ENCODE measurements at places on chromosomes 5 and 9.

- peaks cover 55% of the 10 kb centered on the region for H3K4me1 ChIP-seq
- no peak overlapping the region for H3K4me3 ChIP-seq
- no peaks in the 10 kb centered on the region for H3K36me3 ChIP-seq
- H3K27me3 ChIP-seq = no peaks in the 10 kb centered on the region
Observed at GRCh38 chr5:139141446-139142204, 56.5 kb downstream of the SIL1 start.

- no peak overlapping the region for H3K27ac ChIP-seq
- H3K4me1 ChIP-seq = no peaks in the 10 kb centered on the region
- no peaks in the 10 kb centered on the region for H3K36me3 ChIP-seq
- DNase-seq = no peak
- H3K4me3 ChIP-seq = no peak overlapping the region
Observed at GRCh38 chr5:105304859-105305258, 1742.3 kb upstream of the NUDT12 start.

DNA sequence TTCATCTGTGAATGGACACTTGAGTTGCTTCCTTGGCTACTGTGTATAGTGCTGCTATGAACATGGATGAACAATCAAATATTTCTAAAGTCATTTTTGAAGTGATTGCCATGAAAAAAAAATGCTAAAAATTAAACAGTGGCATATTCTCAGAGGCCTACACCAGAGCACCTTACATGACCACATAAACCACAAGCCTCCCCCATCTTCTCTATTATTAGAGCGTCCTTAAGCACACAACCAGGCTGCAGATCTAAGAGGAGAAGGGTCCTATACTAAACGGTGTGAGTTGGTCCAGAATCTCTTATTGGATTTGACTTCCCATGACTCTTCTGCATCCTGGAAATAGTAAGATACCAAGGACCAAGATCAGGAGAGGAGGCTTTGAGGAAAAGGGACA, 34.3 kb downstream of the PCA3 start:
- no peak overlapping the region for H3K27ac ChIP-seq
- H3K36me3 ChIP-seq = no peaks in the 10 kb centered on the region
- no peaks in the 10 kb centered on the region for H3K27me3 ChIP-seq
- DNase-seq = no peak

GRCh38 chr5:107499237-107499636, 171.5 kb downstream of the EFNA5 start:
- no peak overlapping the region for H3K4me3 ChIP-seq
- H3K27ac ChIP-seq = no peak overlapping the region
- H3K27me3 ChIP-seq = no peaks in the 10 kb centered on the region
- no peaks in the 10 kb centered on the region for H3K4me1 ChIP-seq
- H3K36me3 ChIP-seq = no peaks in the 10 kb centered on the region
- DNase-seq = no peak

DNA sequence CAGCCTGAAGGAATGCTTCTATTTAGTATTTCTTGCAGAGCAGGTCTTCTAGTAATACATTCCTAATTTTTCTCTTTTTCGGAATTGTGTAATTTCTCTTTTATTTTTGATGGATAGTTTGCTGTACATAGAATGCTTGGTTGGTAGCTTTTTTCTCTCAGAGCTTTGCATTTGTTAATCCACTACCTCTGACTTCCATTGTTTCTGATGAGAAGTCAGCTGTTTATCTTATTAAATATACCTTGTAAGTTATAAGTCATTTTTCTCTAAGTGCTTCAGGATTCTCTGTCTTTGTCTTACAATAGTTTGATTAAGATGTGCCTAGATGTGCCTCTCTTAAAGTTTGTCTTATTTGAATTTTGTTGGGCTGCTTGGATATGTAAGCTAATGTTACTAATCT, 101.9 kb downstream of the HTR1A start:
- no peak overlapping the region for H3K27ac ChIP-seq
- H3K4me1 ChIP-seq = no peaks in the 10 kb centered on the region
- H3K4me3 ChIP-seq = no peak overlapping the region
- H3K27me3 ChIP-seq = no peaks in the 10 kb centered on the region

GRCh38 chr5:61449804-61450492, 117.9 kb downstream of the ZSWIM6 start:
- no peaks in the 10 kb centered on the region for H3K27me3 ChIP-seq
- H3K4me1 ChIP-seq = peaks cover 39% of the 10 kb centered on the region
- H3K36me3 ChIP-seq = no peaks in the 10 kb centered on the region
- no peak for DNase-seq
- peak overlapping the region; percentile 78 for H3K27ac ChIP-seq

GRCh38 chr9:126611592-126612325, 2.0 kb upstream of the LMX1B start:
- H3K27me3 ChIP-seq = peaks cover 85% of the 10 kb centered on the region
- no peak overlapping the region for H3K27ac ChIP-seq
- peaks cover 54% of the 10 kb centered on the region for H3K4me1 ChIP-seq
- no peak for DNase-seq
- peak overlapping the region; percentile 51 for H3K4me3 ChIP-seq

DNA sequence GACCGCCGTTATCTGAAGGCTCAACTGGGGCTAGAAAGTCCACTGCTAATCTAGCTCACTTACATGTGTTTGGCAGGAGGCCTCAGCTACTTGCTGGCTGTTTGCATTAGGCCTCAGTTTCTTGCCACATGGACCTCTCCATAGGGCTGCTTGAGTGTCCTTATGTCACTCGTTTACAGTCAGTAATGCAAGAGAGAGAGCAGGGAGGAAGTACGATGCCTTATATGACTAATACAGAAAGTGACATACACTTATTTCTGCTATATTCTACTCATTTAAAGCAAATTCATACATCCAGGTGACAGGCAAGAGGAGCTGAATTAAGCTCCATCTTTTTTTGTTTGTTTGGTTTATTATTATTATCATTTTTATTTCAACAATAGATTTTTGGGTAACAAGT, 179.6 kb downstream of the LURAP1L start:
- no peak overlapping the region for H3K27ac ChIP-seq
- H3K36me3 ChIP-seq = no peaks in the 10 kb centered on the region
- no peaks in the 10 kb centered on the region for H3K4me1 ChIP-seq

GRCh38 chr9:126700296-126700695, 86.6 kb downstream of the LMX1B start:
- H3K4me3 ChIP-seq = no peak overlapping the region
- no peak for DNase-seq
- no peaks in the 10 kb centered on the region for H3K36me3 ChIP-seq
- H3K4me1 ChIP-seq = peaks cover 13% of the 10 kb centered on the region

DNA sequence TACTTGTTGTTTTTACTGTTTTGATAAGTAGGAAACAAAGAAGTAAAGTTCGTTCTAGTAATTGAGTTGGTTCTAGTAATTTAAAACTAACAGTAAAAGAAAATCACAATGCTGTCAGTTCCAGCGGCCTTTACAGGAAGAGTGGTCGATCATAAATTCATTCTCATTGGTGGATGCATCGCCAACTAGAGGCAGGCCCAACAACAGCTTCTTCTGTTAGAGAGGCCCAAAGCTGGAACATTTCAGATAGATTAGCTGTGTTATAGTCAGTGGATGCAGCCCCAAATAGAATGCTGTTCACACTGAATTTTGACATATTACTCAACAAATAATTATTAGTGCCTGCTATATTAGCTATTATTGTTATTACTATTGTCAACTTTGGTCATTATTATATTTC, 80.8 kb downstream of the ARRDC3 start:
- H3K27me3 ChIP-seq = no peaks in the 10 kb centered on the region
- H3K27ac ChIP-seq = peak overlapping the region; percentile 11
- no peak overlapping the region for H3K4me3 ChIP-seq
- DNase-seq = no peak

DNA sequence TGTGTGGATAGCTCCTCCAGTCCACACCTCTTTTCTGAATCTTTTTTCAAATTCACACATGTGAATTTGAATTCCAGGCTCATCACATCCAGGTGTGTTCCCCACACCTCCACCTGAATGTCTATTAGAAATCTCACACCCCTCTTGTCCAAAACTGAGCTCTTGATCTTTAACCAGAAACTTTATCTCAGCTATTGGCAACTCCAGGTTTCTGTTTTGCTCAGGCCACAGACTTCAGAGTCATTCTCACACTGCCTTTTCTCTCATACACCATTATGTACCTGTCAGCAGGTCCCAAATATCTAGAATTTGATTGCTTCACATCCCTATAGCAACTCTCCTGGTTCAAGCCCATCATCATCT, 11.6 kb downstream of the NIPSNAP3B start:
- H3K4me3 ChIP-seq = no peak overlapping the region
- H3K4me1 ChIP-seq = no peaks in the 10 kb centered on the region
- H3K36me3 ChIP-seq = peaks cover 5% of the 10 kb centered on the region
- H3K27me3 ChIP-seq = no peaks in the 10 kb centered on the region
- no peak overlapping the region for H3K27ac ChIP-seq

DNA sequence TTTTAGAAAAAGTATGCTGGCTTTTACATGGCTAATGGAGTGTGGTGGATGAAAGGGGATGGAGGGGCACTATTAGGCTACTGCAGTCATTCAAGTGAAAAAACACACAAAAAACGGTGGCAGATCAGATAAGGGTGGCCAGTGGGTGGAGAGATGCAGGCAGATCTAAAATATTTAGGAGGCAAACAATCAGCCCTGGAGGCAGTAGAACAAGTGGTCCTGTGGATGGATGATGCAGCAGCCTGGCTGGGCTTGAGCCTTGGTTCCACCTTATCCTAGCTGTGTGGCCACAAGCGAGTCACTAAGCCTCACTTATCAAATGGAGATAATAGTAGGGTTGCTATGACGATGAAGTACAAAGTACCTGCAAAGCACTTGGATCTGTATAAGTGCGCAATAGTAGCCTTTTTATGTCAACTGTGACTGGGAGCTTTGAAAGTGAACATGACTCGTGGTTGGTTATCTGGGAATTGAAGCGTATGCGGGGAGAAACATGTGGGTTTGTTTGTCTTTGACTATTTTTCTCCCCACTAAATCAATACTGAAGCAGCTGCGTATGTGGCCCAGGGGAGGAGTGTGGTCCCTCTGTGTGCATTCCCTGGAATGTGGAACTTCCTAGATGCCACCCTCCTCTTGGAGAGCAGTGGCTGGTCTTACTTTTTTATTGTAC, 20.2 kb downstream of the NSG2 start:
- no peak for DNase-seq
- H3K27ac ChIP-seq = no peak overlapping the region
- H3K27me3 ChIP-seq = no peaks in the 10 kb centered on the region

DNA sequence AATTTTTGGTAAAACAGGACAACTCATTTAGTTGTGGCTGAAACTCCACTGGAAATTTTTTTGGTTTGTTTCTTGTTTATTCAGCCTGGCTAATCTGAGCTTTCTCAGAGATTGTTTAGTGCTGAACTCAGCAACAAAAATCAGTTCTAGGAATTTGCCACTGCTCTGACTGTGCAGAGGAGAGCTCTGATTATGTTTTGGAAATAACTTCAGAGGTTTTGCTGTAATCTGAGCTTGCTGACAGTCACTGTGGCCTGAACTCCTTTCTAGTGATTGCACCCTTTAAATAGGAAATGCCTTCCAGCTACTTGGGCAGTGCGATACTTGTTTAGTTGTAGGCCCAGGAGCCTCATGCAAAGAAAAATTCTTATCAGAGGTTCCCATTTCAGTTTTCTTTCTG, 60.2 kb downstream of the OSTF1 start:
- H3K36me3 ChIP-seq = peaks cover 16% of the 10 kb centered on the region
- DNase-seq = no peak
- H3K27me3 ChIP-seq = no peaks in the 10 kb centered on the region
- no peaks in the 10 kb centered on the region for H3K4me1 ChIP-seq

- no peak overlapping the region for H3K27ac ChIP-seq
- no peaks in the 10 kb centered on the region for H3K4me1 ChIP-seq
- DNase-seq = no peak
Observed at GRCh38 chr9:1726993-1727759, 288.0 kb upstream of the SMARCA2 start.

- H3K36me3 ChIP-seq = no peaks in the 10 kb centered on the region
- H3K27me3 ChIP-seq = no peaks in the 10 kb centered on the region
- H3K4me3 ChIP-seq = no peak overlapping the region
Observed at GRCh38 chr9:99075246-99075912, 29.5 kb upstream of the TGFBR1 start.

- no peak overlapping the region for H3K27ac ChIP-seq
- H3K4me1 ChIP-seq = peaks cover 8% of the 10 kb centered on the region
- no peak for DNase-seq
- H3K36me3 ChIP-seq = peaks cover 89% of the 10 kb centered on the region
- no peaks in the 10 kb centered on the region for H3K27me3 ChIP-seq
Observed at GRCh38 chr9:129128689-129129088, 17.5 kb downstream of the PTPA start.

DNA sequence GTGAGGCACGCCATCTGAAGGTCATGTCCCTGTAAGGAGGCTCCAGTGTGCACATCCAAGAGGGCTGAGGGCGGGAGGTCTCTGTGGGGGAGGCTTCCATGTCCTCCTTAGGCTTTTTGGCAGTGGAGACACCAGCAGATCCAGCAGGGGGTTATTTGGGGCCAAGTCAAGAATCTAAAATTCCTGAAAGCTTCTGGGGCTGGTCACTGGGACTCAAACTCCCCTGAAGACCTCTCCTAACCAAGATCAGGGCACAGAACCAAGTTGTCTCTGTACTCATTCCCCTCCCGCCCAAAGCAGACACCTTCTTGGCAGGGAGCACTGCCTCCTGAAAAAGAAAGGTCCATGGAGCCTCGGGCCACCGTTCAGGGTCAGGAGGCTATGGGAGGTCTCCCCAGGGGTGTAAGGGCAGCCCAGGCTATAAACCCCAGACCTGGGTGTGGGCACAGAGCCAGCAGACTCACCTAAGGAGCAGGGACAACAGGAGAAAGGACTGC, 127.4 kb upstream of the ADRA1B start:
- H3K4me3 ChIP-seq = no peak overlapping the region
- DNase-seq = peak; percentile 89
- no peaks in the 10 kb centered on the region for H3K4me1 ChIP-seq
- H3K27me3 ChIP-seq = no peaks in the 10 kb centered on the region
- H3K27ac ChIP-seq = peak overlapping the region; percentile 69

GRCh38 chr5:74200560-74200959, 440.0 kb downstream of the ENC1 start:
- no peaks in the 10 kb centered on the region for H3K36me3 ChIP-seq
- no peaks in the 10 kb centered on the region for H3K27me3 ChIP-seq
- peak; percentile 62 for DNase-seq
- H3K4me1 ChIP-seq = peaks cover 8% of the 10 kb centered on the region
- H3K27ac ChIP-seq = no peak overlapping the region

DNA sequence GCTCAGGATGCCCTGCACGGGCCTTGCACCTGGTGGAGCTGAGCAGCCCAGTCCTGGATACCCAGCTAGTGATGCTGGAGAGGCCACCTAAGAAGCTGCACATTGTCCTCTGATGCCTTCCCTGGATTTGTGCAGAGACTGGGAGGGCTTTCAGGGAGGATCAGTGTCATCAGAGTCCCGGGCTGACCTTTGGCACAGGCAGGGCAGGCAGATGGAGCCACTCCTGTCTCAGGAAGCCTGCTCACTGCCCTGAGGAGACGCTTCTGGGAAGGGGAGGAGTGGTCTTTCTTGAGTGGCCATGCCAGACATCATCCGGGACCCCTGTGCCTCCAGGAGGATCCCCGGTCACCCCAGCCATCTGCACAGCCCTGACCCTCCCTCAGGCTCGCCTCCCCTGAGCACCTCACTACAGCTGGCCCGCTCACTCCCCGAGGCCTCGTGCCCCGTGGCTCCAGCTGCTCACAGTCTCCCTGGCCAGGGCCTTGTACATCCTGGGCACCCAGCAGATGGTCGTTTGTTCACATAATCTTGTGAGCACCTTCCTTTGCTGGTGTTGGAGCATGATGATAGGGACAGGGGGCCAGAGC, 47.2 kb upstream of the FCN2 start:
- H3K4me3 ChIP-seq = no peak overlapping the region
- H3K4me1 ChIP-seq = no peaks in the 10 kb centered on the region
- H3K36me3 ChIP-seq = peaks cover 100% of the 10 kb centered on the region
- no peaks in the 10 kb centered on the region for H3K27me3 ChIP-seq
- no peak overlapping the region for H3K27ac ChIP-seq

Data from esophagus muscularis mucosa (tissue), 4 donors.